ENCODE measurements at places on chromosomes 2 and 18.

DNA sequence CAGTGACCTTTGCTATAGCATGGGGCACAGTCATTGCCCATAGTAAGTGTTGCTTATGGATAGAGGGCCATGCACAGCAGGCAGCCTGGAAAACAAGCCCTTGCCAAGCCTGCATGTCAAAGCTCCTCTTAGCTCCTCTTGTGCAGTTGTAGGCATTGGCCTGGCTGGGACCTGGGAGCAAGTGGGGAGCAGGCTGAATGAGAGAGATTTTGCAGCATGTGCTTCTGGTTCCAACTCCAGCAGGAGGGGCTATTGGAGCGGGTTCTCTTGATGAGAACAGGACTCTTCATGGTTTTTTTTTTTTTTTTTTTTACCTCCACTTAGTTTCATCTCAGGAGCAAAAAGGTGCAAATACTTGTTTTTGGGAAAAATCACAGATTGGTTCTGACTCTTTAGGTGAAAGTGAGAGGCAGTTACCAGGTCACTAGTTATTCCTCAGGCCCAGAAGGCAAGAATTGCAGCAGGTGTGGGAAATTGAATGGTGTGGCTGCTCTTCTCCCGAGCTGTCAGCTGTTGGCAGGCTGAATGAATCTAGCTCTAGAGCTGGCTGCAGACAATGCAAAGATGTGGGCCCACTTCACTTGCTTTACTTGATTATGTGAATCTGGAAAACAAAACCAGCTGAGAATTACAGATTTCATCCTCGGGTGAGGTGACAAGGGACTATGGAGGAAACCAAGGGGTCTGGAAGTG, 95.9 kb downstream of the MAP4K4 start:
- no peak for DNase-seq

- no peak for DNase-seq
Measured at GRCh38 chr2:30191819-30192271, 39.5 kb upstream of the LBH start.

- no peak for DNase-seq
Measured at GRCh38 chr2:224440988-224441387, 39.1 kb upstream of the FAM124B start.

DNA sequence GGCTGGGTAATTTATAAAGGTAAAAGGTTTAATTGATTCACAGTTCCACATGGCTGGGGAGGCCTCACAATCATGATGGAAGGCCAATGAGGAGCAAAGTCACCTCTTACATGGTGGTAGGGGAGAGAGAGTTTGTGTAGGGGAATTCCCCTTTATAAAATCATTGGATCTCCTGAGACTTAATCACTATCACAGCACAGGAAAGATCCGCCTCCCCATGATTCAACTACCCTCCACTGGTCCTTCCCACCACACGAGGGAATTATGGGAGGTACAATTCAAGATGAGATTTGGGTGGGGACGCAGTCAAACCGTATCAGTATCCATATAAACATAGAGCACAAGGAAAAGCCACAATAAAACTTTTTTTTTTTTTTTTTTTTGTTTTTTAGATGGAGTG, 172.6 kb upstream of the PIEZO2 start:
- DNase-seq = no peak

GRCh38 chr18:13500869-13501542, 225.4 kb downstream of the FAM210A start:
- DNase-seq = no peak

Data from stimulated activated CD4-positive, alpha-beta T cell treated with anti-CD3 and anti-CD28 coated beads, TNF-alpha, amount 100 ng/mL, for 1 hour (primary cell).